Activated CD4-positive, alpha-beta T cell treated with anti-CD3 and anti-CD28 coated beads for 1 hour (primary cell): ENCODE measurements at places on chromosomes 13 and 19.

GRCh38 chr13:32019612-32020233 is 11.9 kb upstream of the FRY start:
- no peak for DNase-seq

DNA sequence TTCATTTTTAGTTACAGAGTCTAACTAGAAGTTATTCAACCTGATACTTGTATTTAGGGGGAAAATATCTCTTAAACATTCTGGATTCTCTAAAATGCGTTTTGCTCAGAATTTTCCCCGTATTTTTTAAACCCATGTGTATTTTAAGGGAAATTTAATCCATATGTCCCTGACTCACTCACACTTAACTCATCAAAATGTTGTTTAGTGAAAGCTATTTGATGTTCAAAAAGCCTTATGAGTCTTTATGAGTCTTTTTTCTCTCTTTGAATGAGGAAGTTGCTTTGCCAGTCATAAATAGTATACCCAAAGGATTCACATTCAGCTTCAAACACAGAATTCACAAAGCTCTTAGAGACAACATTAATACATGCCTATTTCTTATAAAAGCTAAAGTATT is 16.4 kb downstream of the MAB21L1 start:
- no peak for DNase-seq

GRCh38 chr13:103009051-103009840 is 57.0 kb downstream of the SLC10A2 start:
- no peak for DNase-seq

GRCh38 chr19:53849237-53849676 is 18.4 kb upstream of the MYADM start:
- DNase-seq = no peak

GRCh38 chr13:78607409-78608251 is 4.3 kb upstream of the POU4F1 start:
- DNase-seq = no peak

GRCh38 chr13:29847501-29847983 is 2.9 kb downstream of the UBL3 start:
- no peak for DNase-seq

DNA sequence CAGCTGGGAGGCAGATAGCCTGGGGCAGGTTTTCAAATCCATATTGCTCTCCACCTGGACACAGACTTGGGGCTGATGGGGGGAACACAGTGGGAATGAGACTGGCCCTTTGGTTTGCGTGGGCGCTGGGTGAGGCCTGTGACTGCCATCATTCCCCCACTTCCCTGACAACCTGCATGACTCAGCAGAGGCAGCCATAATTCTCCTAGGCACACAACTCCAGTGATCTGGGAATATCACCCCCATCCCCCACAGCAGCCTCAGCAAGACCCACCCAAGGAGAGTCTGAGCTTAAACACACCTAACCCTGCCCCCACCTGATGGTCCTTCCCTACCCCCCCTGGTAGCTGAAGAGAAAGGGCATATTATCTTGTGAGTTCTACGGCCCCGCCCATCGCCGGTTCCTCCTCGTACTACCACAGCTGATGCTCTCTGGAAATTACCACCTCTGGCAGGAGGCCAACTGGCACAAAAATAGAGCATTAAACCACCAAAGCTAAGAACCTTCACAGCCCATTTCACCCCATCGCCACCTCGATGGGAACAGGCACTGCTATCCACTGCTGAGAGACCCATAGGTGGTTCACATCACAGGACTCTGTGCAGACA is 71.0 kb downstream of the RNF17 start:
- DNase-seq = no peak

GRCh38 chr19:1017115-1017905 is 3.6 kb downstream of the TMEM259 start:
- no peak for DNase-seq

- no peak for DNase-seq
Measured at GRCh38 chr13:79423801-79424642, 18.0 kb upstream of the RBM26 start.
